Naive thymus-derived CD4-positive, alpha-beta T cell (primary cell): ENCODE measurements at places on chromosomes 12 and 14. TPM values are rescaled to one million over a fixed set of nuclear protein-coding genes. Genes with fewer than 3 reads are reported as not detected.
A peak's percentile ranks its signal among the peaks of the same experiment; 100 is the strongest.

Gene SLC25A21
- not detected for total RNA-seq

Gene TEX22
- 6.3 and 8.1 TPM in 2 replicates for total RNA-seq

Gene ZDHHC22
- not detected for total RNA-seq

Gene KLHL28
- 19.5 and 22.1 TPM in 2 replicates for total RNA-seq

Gene HPD
- not detected for total RNA-seq

Gene FAM90A1
- 0.37 TPM for total RNA-seq

Gene MYRFL
- not detected in 2 replicates for total RNA-seq

Gene CLEC9A
- total RNA-seq, result 0.29 TPM

Gene ISM2
- total RNA-seq, result not detected

Gene ABCB9
- total RNA-seq, result 8.9 TPM

Gene IRAK3
- total RNA-seq, result 3.4 TPM

Gene AMN
- 4.0 TPM for total RNA-seq

DNA sequence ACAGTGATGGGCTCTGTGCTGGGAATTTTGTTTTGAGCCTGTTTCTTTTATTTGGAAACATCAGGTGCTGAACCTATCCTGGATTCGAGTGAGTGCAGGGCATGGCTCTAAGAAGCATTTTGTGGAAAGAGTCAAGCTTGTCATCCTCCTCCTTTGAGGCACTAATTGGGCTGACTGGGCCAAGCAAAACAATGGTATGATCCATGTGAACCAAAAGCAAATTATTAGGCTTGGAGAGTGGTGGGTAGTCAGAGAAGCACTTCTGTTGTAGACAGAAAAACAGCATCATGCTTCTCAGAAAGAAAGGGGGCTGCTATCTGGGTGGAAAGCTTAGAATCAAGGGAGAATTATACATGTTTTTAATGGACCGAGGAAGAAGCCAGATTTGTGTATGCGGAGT is 481.6 kb downstream of the DIO2 start:
- DNase-seq, result no peak

GRCh38 chr14:55221186-55221585 is 29.8 kb upstream of the DLGAP5 start:
- DNase-seq, result no peak

DNA sequence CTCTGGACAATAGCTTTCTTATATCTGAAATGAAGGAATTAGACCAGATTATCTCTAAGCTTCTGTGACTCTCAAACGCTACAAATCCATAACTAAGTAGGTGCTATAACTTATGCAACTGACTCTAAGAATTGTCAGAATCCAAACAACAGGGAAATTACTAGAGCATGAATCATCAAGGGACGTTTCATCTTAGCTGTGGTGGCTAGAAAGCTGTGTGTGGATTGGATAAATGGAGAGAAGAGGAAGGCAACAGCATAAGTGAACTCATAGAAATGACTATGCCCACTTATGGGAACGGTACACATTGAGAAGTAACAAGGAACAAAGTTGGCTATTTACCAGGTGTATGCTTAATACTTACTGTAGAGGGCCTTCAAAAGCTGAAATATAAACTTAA is 96.0 kb upstream of the NEDD1 start:
- DNase-seq, result no peak

DNA sequence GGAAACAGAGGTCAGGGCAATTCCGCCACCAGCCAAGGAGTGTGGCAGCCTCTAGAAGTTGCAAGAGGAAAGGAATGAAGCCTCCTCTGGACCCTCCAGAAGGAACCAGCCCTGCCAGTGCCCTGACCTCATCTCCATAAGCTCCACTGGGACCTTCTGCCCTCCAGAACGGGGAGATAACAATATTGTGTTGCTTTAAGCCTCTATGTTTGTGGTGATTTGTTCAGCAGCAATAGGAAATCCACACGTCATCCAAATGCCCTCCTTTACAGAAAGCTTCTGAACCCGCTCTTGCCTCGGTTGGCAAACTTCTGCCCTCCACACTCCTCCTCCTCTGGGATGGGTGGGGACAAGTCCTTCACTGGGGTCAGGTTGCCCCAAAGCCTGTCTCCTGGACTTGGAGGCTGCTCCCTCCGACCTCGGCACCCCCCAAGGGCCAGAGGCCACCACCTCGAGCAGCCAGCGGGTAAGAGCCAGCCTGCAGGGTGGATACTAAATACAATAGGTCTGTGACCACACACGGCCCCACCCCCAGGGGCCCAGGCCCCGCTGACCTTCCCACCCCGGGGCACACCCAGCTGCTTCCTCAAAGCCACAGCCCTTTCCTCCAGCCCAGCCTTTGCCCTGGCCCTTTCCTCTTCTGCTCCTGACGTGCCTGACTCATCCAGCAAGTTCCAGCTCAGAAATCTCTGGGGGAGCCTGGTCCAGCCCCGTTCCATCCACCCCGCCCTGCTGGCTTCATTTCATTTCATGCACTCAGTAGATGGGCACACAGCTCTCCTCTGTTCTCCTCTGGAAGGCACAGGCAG is 58.7 kb upstream of the NCOR2 start:
- DNase-seq, result no peak

DNA sequence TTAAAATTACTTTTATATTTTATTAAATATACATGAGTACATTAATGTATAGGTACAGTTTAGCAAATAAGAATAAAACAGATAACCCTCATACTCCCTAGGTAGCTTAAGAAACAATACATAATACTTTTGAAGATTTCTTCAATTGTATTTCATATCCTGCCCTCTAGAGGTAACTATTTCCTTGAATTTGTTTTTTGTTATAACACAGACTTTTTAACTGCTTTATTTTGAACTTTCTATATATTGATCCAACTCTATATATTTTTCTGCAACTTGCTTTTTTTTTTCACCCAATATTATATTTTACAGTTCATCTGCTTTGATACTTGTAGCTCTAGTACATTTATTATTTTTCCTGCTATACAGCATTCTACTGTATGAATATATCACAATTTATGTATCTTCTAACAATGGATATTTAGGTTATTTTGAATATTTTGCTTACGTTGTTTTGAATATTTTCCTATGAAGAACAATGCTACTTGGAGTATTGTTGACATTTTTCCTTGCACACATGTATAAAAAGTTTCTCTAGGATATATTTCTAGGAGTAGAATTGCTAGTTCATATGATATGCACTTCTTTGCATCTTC is 72.8 kb upstream of the ABCD2 start:
- DNase-seq, result peak; percentile 29

DNA sequence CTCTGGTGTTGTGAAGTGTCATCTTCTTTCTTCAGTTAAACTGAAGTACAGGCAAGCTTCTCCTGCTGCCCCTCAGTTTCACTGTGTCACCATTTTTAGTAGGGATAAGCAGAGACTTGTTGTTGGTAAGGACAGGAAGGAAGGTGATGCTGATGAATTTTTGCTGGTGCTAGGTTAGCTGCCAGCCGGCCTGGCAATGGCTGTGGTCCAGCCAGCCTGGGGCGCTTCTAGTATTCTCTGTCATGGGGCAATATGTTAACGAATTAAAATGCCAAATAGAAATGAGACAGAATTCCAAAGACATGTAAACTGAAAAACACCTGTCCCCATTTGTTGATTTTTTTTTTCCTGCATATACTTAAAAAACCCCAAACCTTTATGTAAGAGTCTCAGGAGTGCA is 602.9 kb downstream of the DIO2 start:
- DNase-seq, result no peak

- DNase-seq, result no peak
Observed at GRCh38 chr14:74488786-74489397, 4.2 kb downstream of the NPC2 start.

DNA sequence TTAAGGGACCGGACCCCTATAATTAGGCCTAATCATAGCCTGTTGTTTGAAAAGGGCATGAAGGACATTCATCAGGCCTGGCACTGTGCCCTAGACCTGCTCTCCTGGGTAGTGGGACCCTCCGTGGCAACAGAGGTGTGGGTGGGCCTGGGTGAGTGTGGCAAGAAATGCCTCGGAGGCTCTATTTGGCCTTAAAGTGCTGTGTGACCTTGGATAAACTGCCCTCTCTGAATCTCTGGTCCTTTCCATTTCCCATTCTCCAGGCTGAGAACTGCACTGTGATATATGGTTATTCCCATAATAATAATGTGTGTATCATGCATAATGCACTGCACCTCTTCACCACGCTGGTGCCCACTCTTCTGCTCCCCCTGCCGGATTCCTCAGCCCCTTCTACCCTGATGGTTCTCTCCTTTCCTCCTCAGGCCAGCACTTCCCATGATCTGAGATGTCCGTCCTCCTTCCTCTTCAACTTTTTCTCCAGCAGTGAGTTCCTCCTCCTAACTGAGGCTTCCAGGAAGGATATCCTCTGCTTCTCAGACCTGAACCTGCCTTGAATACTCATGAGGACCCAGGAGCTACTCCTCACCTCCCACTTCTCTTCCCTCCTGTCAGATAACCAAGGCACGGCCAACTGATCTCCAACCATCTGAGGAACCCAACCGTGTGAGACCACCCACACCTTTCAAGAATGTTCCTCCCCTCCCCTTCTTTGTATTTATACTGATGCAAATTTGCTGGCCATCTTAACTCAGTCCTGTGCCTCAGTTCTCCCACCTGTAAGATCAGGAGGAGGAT is 111.0 kb upstream of the PZP start:
- DNase-seq, result no peak

DNA sequence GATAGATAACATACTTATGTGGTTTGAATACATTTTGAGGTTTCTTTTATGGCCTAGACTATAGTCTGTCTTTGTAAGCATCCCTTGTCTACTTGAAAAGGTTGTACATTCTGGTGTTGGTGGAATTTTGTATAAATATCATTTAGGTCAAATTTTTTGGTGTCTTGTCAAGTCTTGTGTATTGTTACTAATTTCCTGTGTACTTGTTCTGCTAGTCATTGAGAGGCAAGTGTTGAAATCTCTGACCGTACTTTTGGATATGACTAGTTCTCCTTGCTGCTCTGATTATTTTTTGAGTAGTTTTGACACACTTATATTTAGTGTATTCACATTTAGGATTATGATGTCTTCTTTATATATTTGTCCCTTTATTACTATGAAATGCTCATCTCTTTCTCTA is 219.6 kb downstream of the CCDC91 start:
- DNase-seq, result no peak

DNA sequence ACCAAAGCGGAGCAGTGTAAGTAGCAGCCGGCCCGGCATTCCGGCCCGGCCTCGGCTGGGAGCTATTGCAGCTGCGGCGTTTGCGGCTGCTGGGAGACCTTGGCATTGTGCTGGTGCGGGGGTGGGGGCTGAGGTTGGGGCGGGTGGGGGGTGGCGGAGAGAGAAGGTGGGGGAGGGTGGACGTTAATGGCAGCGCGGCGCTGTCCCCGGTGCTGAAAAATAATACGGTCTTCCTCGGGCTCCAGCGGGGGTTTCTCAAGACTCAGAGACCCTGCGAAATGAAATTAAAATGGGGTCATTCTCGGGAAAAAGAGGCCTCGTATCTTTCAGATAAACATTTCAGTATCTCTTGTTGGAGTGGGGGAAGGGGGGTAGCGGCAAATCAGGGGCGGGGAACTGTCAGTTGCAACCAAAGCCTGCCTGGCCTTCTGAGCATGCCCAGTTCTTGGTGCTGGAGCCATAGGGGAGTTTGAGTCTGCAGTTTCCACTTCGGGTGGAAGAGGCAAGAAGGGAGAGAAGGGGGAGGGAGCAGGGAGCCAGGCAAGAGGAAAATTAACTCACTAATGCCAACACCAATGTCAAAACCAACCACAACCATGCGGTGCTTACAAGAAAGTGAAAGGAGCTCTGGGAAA is 414 bp downstream of the UNC79 start:
- no peak for DNase-seq

- DNase-seq, result no peak
Observed at GRCh38 chr12:98388126-98388525, 127.3 kb upstream of the TMPO start.

- DNase-seq, result no peak
Observed at GRCh38 chr14:70955543-70956480, 48.6 kb downstream of the PCNX1 start.

DNA sequence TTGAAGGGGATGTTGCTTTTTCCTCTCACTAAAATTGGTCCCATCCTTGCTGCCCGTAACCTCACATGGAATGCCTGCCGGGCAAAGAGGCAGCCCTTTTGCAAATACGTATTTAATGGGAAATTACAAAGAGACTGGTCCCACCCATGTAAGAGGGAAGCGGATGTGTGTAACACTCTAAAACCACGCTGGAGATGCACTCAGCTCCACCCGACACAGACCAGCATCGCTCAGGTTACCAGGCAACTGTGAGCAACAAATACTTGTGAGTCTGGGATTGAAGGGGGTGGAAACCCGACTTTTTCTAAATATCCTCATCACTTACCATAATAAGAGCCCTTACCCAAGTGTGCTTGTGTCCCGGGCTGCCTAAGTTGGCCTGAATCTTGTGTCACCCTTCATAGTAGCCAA is 47.7 kb downstream of the ELK3 start:
- DNase-seq, result peak; percentile 82

DNA sequence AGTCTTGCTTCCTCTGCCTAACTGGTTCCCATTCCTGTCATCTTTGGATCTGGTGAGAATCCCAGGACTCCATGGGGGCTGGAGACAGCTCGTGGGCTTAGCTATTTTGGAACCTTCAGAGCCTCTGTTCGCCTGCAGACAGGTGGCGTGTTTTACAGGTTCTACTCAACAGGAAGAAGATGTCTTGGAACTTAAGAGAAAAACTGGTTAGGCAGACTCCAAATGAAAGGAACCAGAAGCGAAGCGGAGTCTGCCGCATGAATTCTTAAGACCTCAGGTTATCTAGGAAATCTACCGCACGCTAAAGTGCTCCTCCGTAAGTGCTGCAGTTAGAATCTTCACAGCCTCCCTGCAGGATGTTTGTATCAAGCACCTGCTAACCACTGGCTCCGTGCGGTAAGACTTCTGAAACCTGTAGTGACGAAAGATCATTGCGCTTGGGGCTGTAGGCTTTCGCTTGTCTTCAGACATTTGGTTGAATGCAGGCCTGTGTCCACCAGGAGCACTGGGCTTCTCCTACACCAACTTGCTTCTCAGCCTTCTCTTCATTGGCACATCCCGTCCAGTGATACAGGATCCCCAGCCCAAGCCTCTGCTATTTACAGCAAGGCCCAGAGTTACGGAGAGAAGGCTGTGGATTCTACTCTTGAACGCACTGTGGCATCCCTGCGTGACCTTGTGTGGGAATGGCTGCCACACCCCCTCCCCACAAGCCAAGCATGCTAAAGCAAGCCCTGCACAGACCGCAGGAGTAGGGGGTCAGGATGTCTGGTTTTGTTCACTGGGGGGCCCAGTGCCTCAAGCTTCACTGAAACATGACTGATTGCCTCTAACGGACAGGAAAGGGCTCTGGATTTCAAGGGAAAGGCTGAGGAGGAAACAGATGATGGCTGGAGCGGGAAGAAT is 35.0 kb downstream of the ACADS start:
- DNase-seq, result peak; percentile 69

GRCh38 chr14:61147831-61148549 is 133.1 kb downstream of the TMEM30B start:
- DNase-seq, result no peak

- no peak for DNase-seq
Observed at GRCh38 chr12:112153181-112153892, 28.0 kb downstream of the TRAFD1 start.

DNA sequence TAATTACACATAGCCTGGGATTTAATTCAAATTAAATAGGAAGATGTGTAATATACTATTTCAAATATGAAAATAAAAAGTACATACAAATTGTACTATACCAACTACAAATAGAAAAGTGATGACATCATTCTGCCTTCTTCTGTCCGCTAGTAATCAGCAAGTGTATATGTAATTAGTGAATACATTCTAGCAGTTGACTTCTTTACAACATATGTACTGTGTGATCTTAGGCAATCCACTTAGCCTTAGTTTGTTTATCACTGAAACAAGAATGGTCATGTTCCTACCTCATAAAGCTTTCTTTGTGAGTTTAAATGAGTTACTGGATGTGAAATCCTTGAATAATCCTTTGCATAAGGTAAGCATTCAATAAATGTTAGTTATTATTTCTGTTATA is 7.8 kb upstream of the LUM start:
- no peak for DNase-seq
